Endodermal cell (in vitro differentiated cells): ENCODE measurements at places on chromosomes 5 and 9. TPM values are rescaled to one million over a fixed set of nuclear protein-coding genes. Genes with fewer than 3 reads are reported as not detected.
A peak's percentile ranks its signal among the peaks of the same experiment; 100 is the strongest.

Gene HINT2
- total RNA-seq, result 34.3 and 35.4 TPM in 2 replicates

Gene HTR4
- total RNA-seq, result not detected in 2 replicates

Gene SPINK4
- 1.2 to 1.8 TPM (median 1.4 TPM) in 3 replicates for total RNA-seq

GRCh38 chr5:136364307-136364706, 1.0 kb downstream of the TRPC7 start:
- H3K27me3 ChIP-seq, result peaks cover 11% of the 10 kb centered on the region
- no peak for DNase-seq
- no peaks in the 10 kb centered on the region for H3K4me1 ChIP-seq
- H3K4me3 ChIP-seq, result no peak overlapping the region
- H3K36me3 ChIP-seq, result no peaks in the 10 kb centered on the region

DNA sequence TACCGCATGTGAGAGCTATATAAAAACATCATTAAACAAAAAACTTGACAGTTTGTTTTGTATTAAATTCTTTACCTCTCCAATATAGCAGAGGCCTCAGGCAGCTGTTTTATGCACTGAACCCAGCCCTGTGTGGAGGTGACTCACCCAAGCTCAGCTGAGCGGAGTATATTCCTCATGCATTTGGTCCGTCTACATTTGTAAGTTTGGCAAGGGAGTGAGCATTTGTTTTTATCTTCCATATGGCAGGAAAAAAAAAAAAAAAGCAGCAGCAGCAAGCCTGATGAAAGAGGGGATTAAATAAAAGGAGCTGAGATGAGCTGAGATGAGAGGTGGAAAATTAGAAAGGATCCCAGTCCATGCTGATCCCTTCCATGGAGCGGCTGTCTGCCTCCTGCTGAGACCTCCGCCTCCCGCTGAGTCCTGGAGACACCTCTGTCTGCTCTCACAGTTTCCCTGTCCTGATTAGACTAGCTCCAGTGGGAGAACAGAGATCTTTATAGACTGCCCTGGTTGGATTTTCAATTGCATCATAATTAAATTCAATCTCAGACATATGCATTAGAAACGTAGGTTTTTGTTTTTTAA, 112.0 kb upstream of the CTNND2 start:
- H3K27me3 ChIP-seq, result no peaks in the 10 kb centered on the region
- H3K27ac ChIP-seq, result peak overlapping the region; percentile 80
- peak; percentile 82 for DNase-seq
- no peak overlapping the region for H3K4me3 ChIP-seq
- peaks cover 3% of the 10 kb centered on the region for H3K4me1 ChIP-seq

- H3K4me3 ChIP-seq, result peak within 1 kb of the TSS; percentile 80
- peaks cover 68% of the 10 kb centered on the region for H3K27me3 ChIP-seq
- H3K4me1 ChIP-seq, result no peaks in the 10 kb centered on the region
Measured at GRCh38 chr9:122092611-122093506, at the start of gene TTLL11. Gene TTLL11 (minus strand): TSS chr9:122093308. CDS start chr9:122093148, 160 bp downstream.

- DNase-seq, result no peak
- H3K27ac ChIP-seq, result no peak overlapping the region
- H3K4me1 ChIP-seq, result peaks cover 6% of the 10 kb centered on the region
- H3K4me3 ChIP-seq, result no peak overlapping the region
- no peaks in the 10 kb centered on the region for H3K36me3 ChIP-seq
Measured at GRCh38 chr9:13970018-13970417, 343.9 kb downstream of the NFIB start.

GRCh38 chr9:126067031-126067734, 259.4 kb upstream of the MVB12B start:
- H3K4me1 ChIP-seq, result no peaks in the 10 kb centered on the region
- no peaks in the 10 kb centered on the region for H3K27me3 ChIP-seq
- H3K36me3 ChIP-seq, result no peaks in the 10 kb centered on the region
- no peak overlapping the region for H3K4me3 ChIP-seq
- no peak overlapping the region for H3K27ac ChIP-seq
- DNase-seq, result no peak

GRCh38 chr9:32930486-32930885, 70.9 kb downstream of the APTX start:
- no peak for DNase-seq
- H3K27me3 ChIP-seq, result no peaks in the 10 kb centered on the region
- H3K4me3 ChIP-seq, result no peak overlapping the region
- H3K36me3 ChIP-seq, result no peaks in the 10 kb centered on the region

GRCh38 chr5:124341066-124341858, 405.2 kb downstream of the ZNF608 start:
- H3K4me3 ChIP-seq, result no peak overlapping the region
- H3K27me3 ChIP-seq, result no peaks in the 10 kb centered on the region
- H3K4me1 ChIP-seq, result no peaks in the 10 kb centered on the region
- no peak for DNase-seq

GRCh38 chr5:146920351-146920881, 41.9 kb upstream of the PPP2R2B start:
- peaks cover 10% of the 10 kb centered on the region for H3K4me1 ChIP-seq
- no peak overlapping the region for H3K27ac ChIP-seq
- peaks cover 12% of the 10 kb centered on the region for H3K27me3 ChIP-seq
- H3K4me3 ChIP-seq, result no peak overlapping the region
- no peak for DNase-seq

GRCh38 chr5:81046041-81046440, 85.9 kb downstream of the RASGRF2 start:
- no peak for DNase-seq
- peaks cover 6% of the 10 kb centered on the region for H3K4me1 ChIP-seq
- H3K36me3 ChIP-seq, result no peaks in the 10 kb centered on the region
- H3K27ac ChIP-seq, result no peak overlapping the region
- no peak overlapping the region for H3K4me3 ChIP-seq
- no peaks in the 10 kb centered on the region for H3K27me3 ChIP-seq

DNA sequence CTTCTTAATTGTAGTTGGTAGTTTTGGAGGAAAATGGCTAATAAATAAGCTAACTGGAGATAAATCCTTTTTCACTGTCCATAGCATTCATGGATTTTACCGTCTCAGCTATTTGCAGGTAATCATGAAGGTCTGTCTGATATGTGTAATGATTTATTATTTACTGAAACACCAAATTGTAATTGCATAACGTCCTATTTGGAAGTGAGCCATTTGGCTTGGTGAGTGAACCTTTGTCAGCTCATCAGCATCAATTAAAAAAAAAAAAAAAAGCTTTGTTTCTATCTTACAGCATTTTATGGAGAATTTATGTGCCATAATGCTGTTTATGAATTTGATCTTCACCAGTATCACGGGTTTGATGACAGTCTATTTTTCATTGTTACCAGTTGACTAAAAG, 20.2 kb downstream of the RECK start:
- no peak for DNase-seq
- H3K27me3 ChIP-seq, result no peaks in the 10 kb centered on the region
- peaks cover 18% of the 10 kb centered on the region for H3K36me3 ChIP-seq
- no peak overlapping the region for H3K4me3 ChIP-seq

DNA sequence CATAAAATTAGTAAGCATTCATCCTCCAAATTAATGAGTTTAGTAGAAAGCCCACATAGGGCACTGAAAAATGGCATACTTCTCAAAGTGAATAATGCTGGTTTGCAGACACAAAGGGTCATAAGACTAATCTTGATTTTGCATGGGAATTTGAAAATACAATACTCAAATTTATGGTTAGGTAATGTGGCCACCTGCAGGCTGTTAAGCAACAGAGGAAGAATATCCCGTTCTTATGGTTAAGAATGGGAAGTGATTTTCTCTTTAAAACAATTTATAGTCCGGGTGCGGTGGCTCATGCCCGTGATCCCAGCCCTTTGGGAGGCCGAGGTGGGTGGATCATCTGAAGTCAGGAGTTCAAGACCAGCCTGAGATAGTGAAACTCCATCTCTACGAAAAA, 9.4 kb upstream of the PLCXD3 start:
- no peak for DNase-seq
- peaks cover 13% of the 10 kb centered on the region for H3K4me1 ChIP-seq
- no peak overlapping the region for H3K4me3 ChIP-seq

DNA sequence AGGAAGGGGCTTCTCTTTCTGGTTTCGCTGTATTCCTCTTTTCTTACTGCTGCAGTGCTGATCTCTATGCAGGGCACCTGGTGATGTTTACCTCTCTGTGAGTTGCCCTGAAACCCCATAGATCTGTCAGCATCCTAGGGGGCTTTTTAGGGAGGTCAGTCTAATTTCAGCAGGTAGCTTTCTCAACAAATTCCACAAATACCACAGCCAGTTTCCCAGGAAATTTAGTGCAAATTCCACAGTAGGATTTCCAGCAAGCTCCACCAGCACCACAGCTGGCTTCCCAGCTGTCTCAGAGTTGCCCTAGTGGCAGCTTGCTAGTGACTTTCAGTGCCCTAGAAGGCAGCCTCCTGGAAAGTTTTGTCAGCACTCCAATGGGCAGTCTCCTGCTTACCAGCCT, 379.1 kb upstream of the SMC2 start:
- H3K4me3 ChIP-seq, result no peak overlapping the region
- DNase-seq, result peak; percentile 82
- no peaks in the 10 kb centered on the region for H3K36me3 ChIP-seq
- no peak overlapping the region for H3K27ac ChIP-seq

- H3K4me1 ChIP-seq, result no peaks in the 10 kb centered on the region
- no peak overlapping the region for H3K27ac ChIP-seq
- no peaks in the 10 kb centered on the region for H3K27me3 ChIP-seq
- DNase-seq, result no peak
- no peak overlapping the region for H3K4me3 ChIP-seq
Measured at GRCh38 chr5:1244255-1244654, 19.1 kb downstream of the SLC6A18 start.

DNA sequence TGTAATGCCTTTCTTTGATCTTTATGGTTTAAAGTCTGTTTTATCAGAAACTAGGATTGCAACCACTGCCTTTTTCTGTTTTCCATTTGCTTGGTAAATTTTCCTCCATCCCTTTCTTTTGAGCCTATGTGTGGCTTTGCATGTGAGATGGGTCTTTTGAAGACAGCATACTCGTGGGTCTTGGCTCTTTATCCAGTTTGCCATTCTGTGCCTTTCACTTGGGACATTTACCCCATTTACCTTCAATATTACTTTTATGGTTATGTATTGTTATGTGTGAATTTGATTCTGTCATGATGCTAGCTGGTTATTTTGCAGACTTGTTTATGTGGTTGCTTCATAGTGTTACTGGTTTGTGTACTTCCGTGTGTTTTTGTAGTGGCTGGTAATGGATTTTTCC, 59.2 kb downstream of the YTHDC2 start:
- DNase-seq, result no peak
- peaks cover 43% of the 10 kb centered on the region for H3K36me3 ChIP-seq
- no peaks in the 10 kb centered on the region for H3K27me3 ChIP-seq
- no peak overlapping the region for H3K4me3 ChIP-seq
- no peak overlapping the region for H3K27ac ChIP-seq

GRCh38 chr9:117265253-117265652, 149.6 kb downstream of the ASTN2 start:
- H3K36me3 ChIP-seq, result no peaks in the 10 kb centered on the region
- H3K27ac ChIP-seq, result no peak overlapping the region
- H3K27me3 ChIP-seq, result no peaks in the 10 kb centered on the region
- no peak overlapping the region for H3K4me3 ChIP-seq
- H3K4me1 ChIP-seq, result peaks cover 8% of the 10 kb centered on the region

DNA sequence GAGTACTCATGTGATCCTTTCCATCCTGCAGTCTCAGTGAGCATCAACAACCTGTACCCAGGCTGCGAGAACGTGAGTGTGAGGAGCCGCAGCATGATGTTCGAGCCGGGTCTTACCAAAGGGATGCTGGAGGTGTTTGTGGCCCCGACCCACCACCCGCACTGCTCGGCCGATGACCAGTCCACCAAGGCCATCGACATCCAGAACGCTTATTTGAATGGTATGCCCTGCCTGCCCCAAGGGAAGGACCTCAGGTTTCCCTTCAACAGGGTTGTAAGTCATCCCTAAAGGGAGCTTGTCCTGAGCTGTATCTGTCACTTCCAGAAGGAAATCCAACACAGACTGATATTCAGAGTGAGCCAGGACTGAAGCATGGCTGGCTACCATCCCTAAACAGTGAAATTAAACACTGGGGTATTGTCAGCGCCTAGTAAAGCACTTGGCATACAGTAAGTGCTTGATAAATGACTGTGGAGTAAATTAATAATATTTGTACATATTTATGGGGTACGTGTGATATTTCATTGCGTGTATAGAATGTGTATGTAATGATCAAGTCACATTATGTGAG, 39.3 kb upstream of the CTSL start:
- peaks cover 75% of the 10 kb centered on the region for H3K36me3 ChIP-seq
- H3K4me3 ChIP-seq, result no peak overlapping the region
- DNase-seq, result no peak

- no peaks in the 10 kb centered on the region for H3K27me3 ChIP-seq
- H3K4me3 ChIP-seq, result no peak overlapping the region
- no peak for DNase-seq
- H3K36me3 ChIP-seq, result no peaks in the 10 kb centered on the region
- no peak overlapping the region for H3K27ac ChIP-seq
Measured at GRCh38 chr5:156879665-156880285, 29.7 kb downstream of the PPP1R2B start.

DNA sequence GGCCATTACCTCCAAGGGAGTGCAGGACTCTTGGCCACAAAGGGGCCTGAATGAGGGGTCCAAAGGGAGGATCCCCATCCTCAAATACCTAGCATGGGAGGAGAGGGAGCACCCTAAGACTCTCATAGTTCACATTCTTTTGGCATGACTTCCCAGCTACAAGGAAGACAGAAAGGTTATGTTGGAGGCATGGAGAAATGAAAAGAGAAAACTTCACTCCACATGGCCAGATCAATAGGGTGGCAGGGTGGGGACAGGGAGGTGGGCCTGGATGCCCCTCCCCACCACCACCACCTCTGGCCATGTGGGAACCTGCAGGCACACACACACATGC, 97.6 kb downstream of the PAX5 start:
- H3K4me1 ChIP-seq, result no peaks in the 10 kb centered on the region
- no peak overlapping the region for H3K27ac ChIP-seq
- no peak for DNase-seq
- no peaks in the 10 kb centered on the region for H3K27me3 ChIP-seq
- no peak overlapping the region for H3K4me3 ChIP-seq
- H3K36me3 ChIP-seq, result no peaks in the 10 kb centered on the region

DNA sequence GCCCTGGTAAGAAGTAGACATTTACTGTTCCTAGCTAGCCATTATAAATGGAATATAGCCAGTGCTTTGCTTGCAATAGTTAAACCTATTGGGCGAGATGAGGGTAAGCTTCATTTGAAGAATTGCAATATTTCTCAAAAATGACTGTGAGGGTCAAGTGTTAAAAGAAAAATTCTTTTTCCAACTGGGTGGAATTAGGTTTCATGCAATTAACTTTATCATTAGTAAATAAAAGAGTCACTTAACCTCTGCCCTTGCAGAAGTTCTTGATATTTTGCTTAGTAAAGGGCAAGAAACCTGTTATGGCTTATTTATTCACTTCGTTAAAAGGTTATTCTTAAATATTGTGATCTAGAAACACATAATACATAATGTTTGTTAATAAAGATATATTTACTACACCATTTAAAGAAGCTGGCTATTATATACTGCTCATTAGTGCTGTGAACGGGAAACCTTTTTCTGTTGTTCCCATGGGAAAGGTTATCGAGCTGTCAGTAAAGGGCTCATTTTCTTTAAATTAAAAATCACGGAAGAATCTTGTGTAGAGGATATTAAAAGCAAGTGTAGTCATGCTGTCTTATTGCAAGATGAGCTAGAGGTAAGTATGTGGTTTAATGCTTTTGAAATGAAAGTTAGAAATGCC, 370.5 kb downstream of the CSNK1G3 start:
- DNase-seq, result no peak
- peaks cover 3% of the 10 kb centered on the region for H3K4me1 ChIP-seq
- H3K27ac ChIP-seq, result no peak overlapping the region
- H3K36me3 ChIP-seq, result no peaks in the 10 kb centered on the region
- no peak overlapping the region for H3K4me3 ChIP-seq

GRCh38 chr5:132008163-132008473, 3.3 kb downstream of the ACSL6 start:
- no peak for DNase-seq
- no peak overlapping the region for H3K4me3 ChIP-seq
- peaks cover 4% of the 10 kb centered on the region for H3K4me1 ChIP-seq
- no peak overlapping the region for H3K27ac ChIP-seq
- H3K36me3 ChIP-seq, result no peaks in the 10 kb centered on the region
